ENCODE measurements at places on chromosomes 13 and 19.
A peak's percentile ranks its signal among the peaks of the same experiment; 100 is the strongest.

DNA sequence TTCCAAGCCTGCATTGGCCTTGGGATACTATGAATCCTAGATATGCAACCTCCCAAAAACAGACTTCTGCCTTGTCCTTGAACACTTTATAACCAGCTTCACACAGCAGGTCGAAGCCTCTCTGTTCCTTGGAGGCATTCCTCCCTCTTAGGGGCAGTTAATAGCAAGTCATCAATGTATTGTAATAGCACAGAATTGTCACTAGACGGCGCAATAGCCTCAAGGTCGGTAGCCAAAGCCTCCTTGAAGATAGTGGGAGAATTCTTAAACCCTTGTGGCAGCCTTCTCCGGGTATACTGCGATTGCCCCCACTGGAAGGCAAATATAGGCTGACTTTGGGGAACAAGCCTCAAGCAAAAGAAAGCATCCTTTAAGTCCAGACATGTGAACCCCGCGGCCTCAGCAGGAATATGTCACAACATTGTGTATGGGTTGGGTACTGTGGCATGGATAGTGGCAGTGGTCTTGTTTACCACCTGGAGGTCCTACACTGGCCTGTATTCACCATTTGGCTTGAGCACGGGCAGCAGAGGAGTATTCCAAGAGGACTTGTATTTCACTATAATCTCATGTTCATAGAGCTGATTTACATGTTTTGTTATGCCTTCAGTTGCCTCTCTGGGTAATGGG lies 61.1 kb downstream of the ZNF431 start:
- DNase-seq = no peak

- DNase-seq = no peak
Measured at GRCh38 chr13:83508771-83509301, 373.4 kb downstream of the SLITRK1 start.

GRCh38 chr19:42032431-42032830 lies 37.6 kb downstream of the GRIK5 start:
- DNase-seq = no peak

DNA sequence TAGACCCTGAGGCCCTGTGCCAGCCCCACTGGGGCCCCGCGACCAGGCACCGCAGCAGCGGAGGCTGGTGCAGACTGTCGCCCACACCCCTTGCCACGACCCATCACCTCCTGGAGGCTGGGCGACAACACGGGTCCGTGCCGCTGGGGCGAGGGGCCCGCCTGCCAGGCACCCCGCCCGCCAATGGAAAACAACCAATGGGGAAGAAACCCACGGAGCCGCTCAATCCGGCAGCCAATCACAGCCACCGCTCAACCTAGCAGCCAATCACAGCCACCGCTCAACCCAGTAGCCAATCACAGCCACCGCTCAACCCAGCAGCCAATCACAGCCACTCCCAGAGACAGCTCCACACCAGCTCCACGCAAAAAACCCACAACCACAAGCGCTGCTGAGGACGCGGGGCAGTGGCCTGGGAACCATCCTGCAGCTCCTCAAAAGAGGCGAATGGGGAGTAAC lies 29.7 kb downstream of the GPX4 start:
- peak; percentile 58 for DNase-seq

DNA sequence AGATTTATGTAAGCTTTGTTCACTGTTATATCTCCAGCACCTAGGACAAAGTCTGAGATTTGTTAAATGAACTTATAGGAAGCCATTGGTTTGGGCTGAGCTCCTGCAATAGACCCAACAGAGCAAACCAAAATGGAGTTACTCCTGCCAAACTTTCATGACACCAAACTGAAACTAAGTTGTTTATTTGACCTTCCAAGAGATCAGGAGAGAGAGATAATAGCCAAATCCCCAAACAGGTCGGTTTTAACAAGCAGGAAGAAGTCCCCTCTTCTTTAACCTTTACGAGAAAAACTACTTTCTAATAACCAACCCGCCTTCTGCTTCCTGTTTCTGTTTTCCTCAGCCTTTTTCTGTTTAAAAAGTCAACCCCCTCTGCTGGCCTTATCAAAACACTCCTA lies 54.9 kb upstream of the ATP12A start:
- DNase-seq = no peak

- no peak for DNase-seq
Measured at GRCh38 chr13:92175330-92175729, 776.9 kb downstream of the GPC5 start.

GRCh38 chr19:7919610-7920518 lies at the start of gene SNAPC2:
TSS of gene SNAPC2 (plus strand) at chr19:7920338. CDS start at chr19:7920367, 29 bp downstream.
- DNase-seq = peak; percentile 93

- no peak for DNase-seq
Measured at GRCh38 chr13:42246541-42246940, 25.4 kb upstream of the AKAP11 start.

- no peak for DNase-seq
Measured at GRCh38 chr13:110560601-110561343, 750 bp downstream of the RAB20 start.

GRCh38 chr19:10636304-10636972 lies 11.1 kb downstream of the SLC44A2 start:
- DNase-seq = no peak

GRCh38 chr13:41917641-41918040 lies 43.3 kb downstream of the VWA8 start:
- no peak for DNase-seq

DNA sequence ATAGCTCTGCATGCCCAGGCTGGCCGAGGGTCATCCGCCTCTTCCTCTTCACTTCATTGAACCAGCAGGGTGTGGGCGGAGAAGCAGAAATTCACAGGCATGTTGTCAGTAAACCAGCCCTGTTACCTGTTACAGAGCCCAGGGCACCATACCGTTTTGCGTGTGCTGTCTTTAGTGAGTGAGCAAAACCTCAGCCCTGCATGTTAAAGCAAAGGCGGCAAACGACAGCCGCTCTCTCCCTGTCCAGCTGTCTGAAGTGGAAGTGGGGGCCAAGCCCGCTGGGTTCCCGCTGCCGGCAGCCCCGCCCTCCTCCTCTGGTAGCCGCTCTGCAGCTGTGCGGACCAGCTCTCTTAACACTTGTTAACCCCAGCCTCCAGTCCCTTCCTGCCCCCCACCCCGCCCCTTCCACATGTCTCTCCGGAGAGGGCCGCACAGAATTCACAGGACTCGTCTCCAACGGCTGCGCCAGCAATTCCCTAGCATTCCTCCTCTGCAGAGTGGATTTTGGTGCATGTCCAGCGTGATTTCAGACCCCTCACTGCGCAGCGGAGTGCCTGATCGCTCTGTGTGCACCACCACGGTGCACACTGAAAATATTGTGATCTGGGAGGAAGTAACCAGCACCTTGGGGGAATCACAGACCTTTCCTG lies 12.7 kb downstream of the KLHL26 start:
- DNase-seq = no peak

GRCh38 chr13:42078128-42078808 lies 29.8 kb downstream of the DGKH start:
- DNase-seq = no peak

- DNase-seq = no peak
Measured at GRCh38 chr19:46068345-46069258, 27.8 kb upstream of the IGFL4 start.

- no peak for DNase-seq
Measured at GRCh38 chr19:46288896-46289588, 7.8 kb upstream of the HIF3A start.

GRCh38 chr19:50513746-50514345 lies at the start of gene ASPDH:
TSS of gene ASPDH (minus strand) at chr19:50513913. CDS start at chr19:50513823, 90 bp downstream.
- DNase-seq = no peak

- no peak for DNase-seq
Measured at GRCh38 chr13:73268306-73268705, 209.5 kb downstream of the KLF5 start.
